ENCODE measurements at places on chromosomes 4 and X.
A peak's percentile ranks its signal among the peaks of the same experiment; 100 is the strongest.

DNA sequence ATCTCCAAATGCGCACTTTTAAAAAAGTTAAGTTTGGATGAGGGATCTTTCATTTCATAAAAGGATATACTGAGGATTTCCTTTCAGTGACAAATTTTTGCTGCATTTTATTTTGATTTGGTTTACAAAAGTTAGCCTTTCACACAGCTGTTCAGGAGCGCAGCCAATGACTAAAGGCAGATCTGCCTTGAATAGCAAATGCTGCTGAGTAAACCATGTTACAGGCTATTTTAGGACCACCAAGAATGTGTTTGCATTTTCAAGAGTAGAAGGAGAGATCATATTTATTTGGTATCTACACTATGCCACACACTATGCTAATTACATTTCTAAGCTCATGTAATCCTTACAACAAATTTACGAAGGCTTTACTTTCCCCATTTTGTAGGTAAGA, 92.1 kb downstream of the MAMLD1 start:
- DNase-seq, result no peak

GRCh38 chr4:69523385-69524132, 27.9 kb upstream of the UGT2B4 start:
- no peak for DNase-seq

GRCh38 chr4:1792832-1793495, at the start of gene FGFR3:
FGFR3 (plus strand) TSS chr4:1793293; CDS start chr4:1793935, 642 bp downstream.
- peak; percentile 48 for DNase-seq

DNA sequence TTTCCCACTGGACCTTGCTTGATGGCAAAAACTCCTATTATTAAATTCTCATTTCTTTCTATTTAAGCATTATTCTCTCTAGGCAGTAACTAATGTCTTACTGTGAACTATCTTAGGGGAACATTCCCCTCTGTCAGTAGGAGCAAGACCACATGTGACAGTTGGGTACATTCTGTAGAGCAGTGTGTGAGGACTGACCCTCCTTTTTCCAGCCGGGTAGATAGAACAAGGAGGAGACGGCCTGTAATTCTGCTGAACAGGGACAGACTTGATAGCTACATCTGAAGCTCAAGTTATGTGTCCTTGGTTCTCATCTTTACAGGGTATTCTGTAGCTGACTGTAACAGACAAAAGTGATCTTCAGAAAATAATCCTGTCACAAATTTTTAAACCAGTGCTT, 43.3 kb downstream of the FNIP2 start:
- no peak for DNase-seq

- DNase-seq, result no peak
Measured at GRCh38 chrX:155745792-155746191, 133.0 kb upstream of the TMLHE start.

DNA sequence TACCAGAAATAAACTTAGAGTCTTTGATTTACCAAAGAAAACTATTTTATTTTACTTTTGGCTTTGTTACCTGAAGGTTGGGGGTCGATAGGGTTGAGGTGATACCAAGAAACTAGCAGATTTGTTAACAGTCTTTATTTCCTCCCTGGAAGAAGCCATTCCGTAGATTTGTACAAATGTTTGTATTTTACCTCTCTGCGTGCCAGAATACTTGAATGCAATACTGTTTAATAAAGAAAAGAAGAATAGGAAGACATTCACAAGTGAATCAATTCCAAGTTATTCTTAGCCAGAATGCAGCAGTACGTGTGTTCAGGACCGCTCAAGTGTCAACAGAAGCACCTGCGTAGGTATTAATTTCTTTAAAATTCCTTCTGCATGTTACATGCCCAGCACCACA, 260.3 kb upstream of the TENM3 start:
- DNase-seq, result no peak

- no peak for DNase-seq
Measured at GRCh38 chr4:15648600-15648999, 6.6 kb downstream of the FBXL5 start.

DNA sequence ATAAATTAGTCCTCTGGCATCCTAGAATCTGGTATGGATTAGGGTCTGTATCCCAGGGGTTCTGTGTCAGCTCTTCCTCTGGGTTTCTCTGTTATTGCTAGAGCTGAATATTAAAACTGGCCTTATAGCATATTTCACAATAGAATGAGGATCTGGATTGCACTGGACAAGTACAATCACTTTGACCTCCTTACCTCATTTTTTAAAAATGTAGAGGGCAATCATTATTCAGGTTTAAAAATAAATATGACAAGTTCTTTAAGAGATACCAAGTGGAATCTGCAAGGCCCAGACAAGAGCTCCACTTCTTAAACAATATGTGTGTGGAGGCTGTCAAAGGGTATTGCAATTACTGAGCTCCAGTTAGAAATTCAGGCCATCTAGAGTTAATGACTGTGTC, 1.4 kb downstream of the PALLD start:
- DNase-seq, result no peak
